ENCODE measurements at places on chromosomes 4 and X.

- no peak for DNase-seq
Observed at GRCh38 chr4:151573945-151574344, 165.0 kb downstream of the FHIP1A start.

GRCh38 chr4:89469516-89469915 is 161.9 kb upstream of the GPRIN3 start:
- no peak for DNase-seq

DNA sequence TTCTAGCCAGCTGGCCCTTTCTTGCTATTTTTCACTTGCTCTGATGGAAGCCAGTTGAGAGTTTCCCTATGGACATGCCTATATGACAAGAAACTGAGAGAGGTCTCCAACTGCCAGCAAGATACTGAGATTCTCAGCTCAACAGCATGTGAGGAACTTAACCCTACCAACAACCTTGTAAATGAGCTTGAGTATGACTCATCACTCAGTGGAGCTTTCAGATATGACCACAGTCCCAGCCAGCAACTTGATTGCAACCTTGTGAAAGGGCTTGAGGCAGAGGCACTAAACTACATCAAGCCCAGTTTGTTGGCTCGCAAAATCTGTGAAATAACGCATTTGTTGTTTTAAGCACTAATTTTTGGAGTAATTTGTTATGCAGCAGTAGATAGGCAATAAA is 175.8 kb downstream of the COMMD8 start:
- DNase-seq: no peak

DNA sequence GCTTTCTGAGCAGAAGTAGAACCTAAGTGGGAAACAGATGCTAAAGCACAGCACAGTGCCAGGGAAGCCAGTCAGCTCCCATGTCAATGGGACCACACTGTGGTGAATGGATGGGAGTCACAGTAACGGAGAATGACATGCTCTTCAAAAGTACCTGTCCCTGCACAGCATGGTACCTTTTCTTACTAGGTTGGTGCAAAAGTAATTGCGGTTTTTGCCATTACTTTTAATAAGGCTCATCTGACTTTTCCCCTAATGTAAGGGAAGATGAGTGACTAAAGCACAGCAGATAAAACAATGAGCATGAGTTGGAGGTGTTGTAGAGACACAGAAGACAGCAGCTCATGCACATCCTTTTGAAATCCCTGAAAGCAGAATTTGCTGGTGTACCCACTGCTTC is 62.3 kb downstream of the CCNG2 start:
- DNase-seq: no peak
